ENCODE measurements at places on chromosomes 13 and 19.

- no peak for DNase-seq
These were observed 41.7 kb upstream of the KCTD4 start for GRCh38 chr13:45242524-45242923.

DNA sequence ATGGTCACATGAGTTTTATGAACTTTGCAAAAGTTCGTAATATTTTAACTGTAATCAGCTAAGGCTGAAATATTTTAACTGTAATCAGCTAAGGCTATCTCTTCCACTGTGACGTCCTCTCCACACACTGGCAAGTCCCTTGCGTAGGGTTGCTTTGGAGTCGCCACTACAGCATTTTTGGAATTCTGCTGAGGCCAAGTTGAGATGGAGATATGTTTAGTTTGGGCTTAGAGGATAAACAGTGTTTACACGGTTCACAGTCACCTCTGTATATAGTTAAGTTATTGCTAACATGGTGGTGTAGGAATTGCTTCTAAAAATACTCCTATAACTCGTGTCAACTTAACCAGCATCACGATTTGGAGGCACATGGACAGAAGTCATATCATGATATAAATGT, 143.6 kb upstream of the SERP2 start:
- no peak for DNase-seq

GRCh38 chr13:59623206-59623915, 540.4 kb downstream of the DIAPH3 start:
- DNase-seq = no peak

DNA sequence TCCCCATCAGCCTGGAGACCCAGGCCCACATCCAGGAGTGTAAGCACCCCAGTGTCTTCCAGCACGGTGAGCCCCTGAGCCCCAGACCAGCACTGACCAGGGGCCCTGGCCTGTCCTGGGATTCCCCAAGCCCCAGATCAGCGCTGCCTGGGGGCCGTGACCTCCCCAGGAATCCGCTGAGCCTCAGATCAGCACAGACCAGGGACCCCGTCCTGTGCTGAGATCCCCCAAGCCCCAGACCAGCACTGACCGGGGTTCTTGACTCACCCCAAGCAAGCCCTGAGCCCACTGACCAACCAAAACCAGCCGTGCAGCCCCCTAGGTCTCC, 5.7 kb downstream of the MCOLN1 start:
- no peak for DNase-seq

DNA sequence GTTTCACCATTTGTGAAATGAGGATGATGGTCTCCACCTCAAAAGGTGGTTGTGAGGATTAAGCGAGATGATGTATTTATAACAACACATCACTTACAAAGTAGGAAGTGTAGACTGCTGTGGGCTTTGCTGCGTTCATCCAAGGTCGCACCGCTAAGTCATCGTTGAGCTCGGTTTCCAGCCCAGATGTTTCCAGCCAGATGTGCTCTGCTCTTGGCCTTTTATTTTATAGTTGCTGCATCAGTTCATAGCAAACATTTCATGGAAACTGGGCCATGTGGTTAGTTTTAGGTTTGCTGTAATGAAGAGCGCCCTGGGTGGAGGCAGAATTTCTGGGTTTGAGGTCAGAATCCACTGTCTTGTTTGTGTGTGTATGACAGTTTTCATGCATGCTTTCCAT, 76.5 kb upstream of the RNF113B start:
- no peak for DNase-seq

GRCh38 chr13:73189362-73189761, 130.6 kb downstream of the KLF5 start:
- no peak for DNase-seq

- DNase-seq = no peak
These were observed 11.3 kb upstream of the ITM2B start for GRCh38 chr13:48221686-48222187.

DNA sequence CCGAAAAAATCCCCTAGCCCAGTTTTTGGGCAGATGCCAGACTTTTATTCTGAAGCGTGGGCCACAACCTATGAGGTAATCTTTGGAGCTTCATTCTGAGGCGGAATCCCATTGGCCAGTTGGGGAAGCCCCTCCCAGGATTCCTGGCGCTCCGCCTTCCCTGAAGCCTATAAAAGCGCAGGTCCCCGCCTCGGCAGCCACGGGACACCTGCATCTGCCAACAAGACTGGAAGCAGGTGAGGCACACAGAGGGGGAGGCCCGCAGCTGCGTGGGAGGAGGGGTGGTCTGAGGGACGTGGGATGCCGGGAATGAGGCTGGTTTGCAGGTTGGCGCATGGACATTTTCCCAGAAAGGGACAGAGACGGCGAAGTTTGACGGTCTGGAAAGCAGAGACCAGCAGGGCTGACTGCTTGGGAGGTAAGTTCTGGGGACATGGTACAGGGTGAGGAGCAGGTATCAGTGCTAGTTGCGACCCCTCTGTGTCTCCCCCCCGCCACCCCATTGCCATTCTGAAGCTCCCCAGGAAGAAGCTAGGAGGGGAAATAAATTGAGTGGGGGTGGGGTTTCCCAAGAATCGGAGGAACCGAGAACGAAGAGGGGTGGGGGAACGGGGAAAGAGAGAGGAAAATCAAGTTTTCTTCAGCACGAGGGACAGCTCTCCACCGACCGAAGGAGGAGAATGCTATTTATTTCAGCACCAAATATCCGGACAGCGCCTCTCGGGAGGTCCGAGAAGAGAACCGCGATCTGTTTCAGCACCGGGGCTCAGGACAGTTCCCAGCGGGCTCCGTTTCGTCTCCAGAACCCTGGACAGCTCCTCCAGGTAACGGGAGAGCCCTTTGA, 22.4 kb upstream of the FEM1A start:
- DNase-seq = peak; percentile 90

DNA sequence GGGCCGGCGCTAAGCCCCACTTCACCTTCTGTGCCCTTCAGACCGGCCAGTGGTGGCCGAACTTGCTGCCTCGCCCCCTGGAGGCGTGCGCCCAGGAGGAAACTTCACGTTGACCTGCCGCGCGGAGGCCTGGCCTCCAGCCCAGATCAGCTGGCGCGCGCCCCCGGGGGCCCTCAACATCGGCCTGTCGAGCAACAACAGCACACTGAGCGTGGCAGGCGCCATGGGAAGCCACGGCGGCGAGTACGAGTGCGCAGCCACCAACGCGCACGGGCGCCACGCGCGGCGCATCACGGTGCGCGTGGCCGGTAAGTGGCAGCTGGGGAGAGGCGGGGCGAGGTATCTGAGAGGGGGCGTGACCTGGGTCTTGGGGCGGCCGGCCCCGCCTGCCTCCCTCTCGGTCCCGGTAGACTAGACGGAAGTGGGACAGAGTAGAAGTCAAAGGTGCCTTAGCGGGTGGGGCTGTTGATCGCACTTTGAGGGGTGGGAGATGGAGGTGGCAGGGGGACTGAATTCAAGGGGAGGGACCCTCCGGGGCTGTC, 5.6 kb downstream of the ICAM5 start:
- no peak for DNase-seq

- DNase-seq = peak; percentile 72
These were observed at the start of gene LYL1 for GRCh38 chr19:13102666-13103580. TSS of gene LYL1 (minus strand) at chr19:13102858. CDS start at chr19:13101171, 1,687 bp downstream.

DNA sequence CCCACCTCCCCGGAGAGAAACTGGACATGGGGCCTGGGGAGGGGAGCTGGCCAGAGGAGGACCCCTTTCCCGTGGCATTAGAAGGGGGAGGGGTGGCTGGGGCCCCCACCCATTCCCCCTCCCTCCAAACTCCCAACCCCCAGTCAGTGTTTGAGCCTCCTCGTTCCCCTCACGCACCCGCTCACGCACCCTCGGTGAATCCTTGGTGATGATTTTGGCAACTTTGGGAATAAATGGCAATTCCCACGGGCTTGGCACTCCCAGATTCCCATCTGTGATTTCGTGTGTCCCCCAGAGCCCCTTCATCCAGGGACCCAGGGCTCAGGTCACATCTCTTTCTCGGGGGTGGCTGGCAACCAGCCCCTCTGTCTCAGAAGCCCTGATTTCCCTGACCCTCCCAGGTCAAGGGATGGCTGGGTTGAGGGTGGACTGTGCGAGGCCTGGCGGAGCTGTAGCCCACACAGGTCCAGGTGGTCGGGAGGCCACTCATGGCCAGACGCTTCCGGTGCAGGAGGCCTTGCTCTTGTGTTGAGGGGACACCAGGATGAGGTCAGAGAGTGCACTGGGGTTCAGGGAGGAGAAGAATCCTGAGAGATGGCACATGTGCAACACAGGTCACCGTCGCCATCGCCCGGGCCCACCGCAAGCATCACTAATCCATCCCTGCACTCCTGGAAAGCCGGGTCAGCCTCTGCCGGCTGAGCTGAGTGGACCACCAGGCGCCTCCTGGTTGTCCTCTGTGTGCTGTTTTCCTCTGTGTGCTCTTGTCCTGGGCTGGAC, 20.7 kb downstream of the EPN1 start:
- peak; percentile 42 for DNase-seq

DNA sequence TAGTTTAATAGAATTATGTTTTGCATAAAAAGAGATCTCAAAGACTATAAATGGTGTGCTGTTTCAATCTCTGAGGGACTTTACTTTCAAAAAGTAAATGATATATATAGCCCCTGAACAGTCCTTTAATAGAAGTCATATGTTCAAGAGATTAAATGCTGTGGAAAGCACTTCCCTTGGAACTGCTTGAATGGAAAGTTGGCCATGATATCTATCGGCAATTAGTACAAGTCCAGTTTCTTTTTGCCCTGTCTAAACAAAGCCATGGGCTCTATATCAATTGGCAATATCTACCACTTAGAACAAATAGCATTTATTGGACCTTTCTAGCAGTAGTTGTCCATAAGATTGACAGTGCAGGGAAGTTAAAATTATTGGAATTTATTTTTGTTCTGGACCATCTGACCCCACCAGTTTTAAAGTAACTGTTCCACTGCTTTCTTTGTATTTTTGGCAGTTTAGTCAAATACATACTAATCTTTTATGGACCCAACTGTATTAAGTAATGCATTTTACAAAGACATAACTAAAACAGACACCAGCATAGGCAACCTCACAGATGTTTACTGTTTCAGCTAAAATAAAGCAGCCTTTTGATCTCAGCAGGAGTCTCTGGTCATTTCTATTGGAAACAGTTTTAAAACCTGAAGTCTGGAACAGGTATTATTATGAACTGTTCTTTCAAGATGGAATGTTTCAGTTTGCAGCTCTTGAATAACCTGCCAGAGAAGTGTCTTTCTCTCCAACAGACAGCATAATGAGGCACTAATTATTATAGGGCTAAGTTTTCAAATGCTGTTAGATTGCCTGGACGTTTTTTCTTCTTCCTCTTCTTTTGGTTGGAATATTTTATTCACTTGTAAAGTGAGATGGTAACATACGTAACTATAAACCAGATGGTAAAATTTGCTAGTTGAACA, 282.6 kb downstream of the DCLK1 start:
- DNase-seq = no peak

- no peak for DNase-seq
These were observed 58.3 kb downstream of the TM9SF2 start for GRCh38 chr13:99559560-99559959.

DNA sequence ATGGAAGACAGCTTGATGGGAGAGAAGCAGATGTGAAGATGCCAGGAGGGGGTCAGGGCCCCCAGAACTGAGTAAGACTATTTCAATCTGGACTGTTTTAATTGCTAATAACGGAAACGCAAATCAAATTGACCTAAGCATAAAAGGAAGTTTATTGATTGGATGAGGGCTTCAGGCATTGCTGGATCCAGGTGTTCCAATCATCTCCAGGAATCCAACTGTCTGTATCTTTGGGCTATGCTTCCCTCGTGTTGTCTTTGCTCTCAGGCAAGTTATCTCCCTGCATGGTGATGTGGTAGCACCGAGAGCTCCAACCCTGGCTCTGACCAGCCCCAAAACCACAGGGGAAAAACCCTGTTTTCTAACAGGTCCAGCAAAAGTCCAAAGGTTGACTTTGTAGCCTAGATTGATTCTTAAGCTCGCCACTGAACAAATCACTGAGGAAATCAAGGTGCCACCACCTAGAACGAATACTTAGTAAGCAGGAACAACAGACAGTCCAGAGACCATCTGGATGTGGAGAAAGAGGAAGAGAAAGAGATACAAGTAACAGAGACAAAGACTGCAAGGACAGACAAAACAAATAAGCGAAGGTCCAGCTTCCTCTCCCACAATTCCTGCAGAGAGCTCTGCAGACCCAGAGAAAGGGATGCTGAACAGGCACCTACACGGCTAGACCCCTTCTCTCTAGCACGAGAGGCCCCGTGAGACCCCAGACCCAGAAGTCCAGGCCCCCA, 1.2 kb upstream of the C19orf81 start:
- DNase-seq = no peak

DNA sequence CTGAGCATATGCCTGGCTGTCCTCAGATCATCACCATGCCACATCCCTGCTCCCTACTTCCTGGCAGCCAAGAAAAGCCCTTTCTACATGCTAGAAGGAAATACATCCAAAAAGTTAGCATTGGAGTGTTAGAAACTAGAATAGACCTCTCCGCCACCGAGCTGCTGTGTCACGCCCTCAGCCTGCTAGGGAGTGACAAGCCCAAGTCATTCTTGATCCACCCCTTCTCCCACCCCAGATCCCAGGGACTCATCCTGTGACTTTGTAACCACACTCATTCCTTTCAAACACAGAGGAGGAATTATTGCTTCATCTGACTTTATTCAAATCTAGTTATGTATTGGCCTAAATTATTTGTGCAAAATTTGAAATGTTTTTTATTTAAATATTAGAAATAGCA, 45.3 kb downstream of the POLR1D start:
- DNase-seq = no peak

DNA sequence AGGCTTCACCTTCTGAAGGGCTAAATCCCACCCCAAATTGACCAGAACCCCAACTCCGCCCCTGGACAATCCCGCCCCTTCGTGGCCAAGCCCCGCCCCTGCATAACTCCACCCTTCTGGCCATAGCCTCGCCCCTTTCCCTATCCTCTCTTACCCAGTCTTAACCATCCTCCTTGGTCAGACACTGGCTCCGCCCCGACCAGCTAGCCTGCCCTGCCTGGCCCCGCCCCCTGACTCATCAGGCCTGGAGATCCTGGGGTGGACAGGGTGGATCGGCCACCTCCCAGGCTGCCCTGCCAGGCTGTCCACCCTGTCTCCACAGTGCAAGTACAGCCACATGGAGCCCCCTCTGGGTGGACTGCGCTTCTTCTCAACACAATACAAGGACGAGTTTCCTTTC, 8.0 kb upstream of the ZNF358 start:
- DNase-seq = no peak

GRCh38 chr13:87078947-87079795, 592.0 kb upstream of the SLITRK5 start:
- no peak for DNase-seq

Data from left forelimb (tissue), 1 donor.